Aorta (tissue), 5 donors: ENCODE measurements at places on chromosomes 2 and 18. TPM values are rescaled to one million over a fixed set of nuclear protein-coding genes. Genes with fewer than 3 reads are reported as not detected.

ATP5F1A gene
- 189 TPM for total RNA-seq

SPHKAP gene
- total RNA-seq, result not detected

COL4A3 gene
- total RNA-seq, result 17.8 TPM

KLF7 gene
- total RNA-seq, result 74.5 TPM

PLGLB1 gene
- total RNA-seq, result 2.0 TPM

CTNNA2 gene
- total RNA-seq, result 0.12 TPM

CFAP65 gene
- not detected for total RNA-seq

TEX44 gene
- not detected for total RNA-seq
